ENCODE measurements at places on chromosomes 5 and 9.
A peak's percentile ranks its signal among the peaks of the same experiment; 100 is the strongest.

DNA sequence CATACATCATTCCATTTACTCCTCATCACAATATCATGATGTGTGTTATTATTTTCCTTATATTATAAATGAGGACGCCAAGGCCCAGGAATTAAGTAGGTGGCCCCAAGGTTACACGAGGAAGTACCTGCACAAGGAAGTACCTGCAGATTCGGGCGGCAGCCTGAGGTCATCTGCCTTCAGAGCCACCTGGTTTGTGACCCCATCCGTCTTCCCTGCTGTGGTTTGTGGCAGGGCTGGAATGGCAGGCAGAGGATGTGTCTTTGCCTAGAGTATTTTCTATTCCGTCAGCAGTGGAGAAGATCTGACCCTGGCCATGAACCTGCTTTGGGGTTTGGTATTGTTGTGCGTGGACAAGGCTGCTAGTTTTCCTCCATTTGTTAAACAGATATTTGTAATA is 59.7 kb downstream of the PDZD2 start:
- no peak for DNase-seq

DNA sequence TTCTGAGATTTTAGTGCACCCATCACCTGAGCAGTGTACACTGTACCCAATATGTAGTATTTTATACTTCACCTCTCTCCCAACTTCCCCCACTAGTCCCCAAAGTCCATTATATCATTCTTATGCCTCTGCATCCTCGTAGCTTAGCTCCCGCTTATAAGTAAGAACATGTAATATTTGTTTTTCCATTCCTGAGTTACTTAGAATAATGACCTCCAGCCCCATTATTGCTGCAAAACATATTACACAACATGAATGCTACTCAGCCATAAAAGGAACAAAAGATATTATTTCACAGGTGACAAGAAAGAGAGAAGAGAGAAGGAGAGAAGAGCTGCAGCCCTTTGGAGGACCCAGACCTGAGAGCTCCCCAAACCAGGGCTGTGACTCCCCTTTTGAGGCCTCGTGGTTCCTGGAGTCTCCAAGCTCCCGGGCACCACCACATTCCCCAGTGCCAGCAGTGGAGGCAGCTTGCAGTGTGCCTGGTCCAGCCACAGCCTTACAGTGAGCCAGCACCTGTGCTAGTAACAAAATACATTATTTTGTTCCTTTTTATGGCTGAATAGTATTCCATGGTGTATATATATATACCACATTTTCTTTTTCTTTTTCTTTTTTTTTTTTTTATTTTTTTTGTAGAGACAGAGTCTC is 194.5 kb upstream of the DAB2 start:
- no peak for DNase-seq

GRCh38 chr9:89597711-89598362 is 7.0 kb upstream of the GADD45G start:
- DNase-seq, result no peak

DNA sequence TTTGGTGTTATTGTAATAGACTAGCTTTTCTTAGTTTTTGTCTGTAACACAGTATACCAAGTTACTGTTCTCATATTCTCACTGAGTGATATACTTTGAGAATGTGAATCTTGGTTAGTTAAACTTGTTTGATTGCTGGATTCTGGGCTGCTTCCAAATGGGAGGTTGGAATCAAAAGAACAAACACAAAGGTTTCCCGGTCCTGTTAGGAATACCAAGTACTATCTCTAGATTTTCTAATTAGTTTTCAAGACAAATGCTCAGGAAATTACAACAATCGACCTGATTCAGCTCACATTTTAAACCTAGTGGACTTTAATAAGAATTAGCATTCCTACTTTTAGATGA is 244.3 kb downstream of the CSNK1G3 start:
- no peak for DNase-seq

GRCh38 chr5:60842871-60843385 is 1.1 kb downstream of the ELOVL7 start:
- DNase-seq, result no peak

- no peak for DNase-seq
Observed at GRCh38 chr5:174901336-174901735, 177.0 kb downstream of the MSX2 start.

DNA sequence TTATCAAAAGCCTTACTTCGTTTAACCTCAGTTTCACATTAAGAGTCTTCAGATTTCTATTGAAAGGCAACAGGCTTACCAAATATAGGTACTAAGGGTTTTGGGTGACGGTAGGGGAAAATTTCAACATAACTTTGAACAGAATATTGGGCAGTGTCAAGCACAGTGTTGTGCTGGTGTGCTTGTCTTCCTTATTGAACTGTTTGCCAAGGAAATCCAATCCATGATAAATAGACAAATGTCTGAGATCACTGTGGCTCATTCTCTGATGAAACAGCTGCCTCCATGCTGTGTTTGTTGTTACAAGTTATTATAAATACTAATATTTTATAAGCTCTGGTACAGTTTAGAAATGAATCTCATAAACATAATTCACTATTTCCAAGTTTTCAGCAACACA is 730.1 kb downstream of the NR2F1-AS1 start:
- no peak for DNase-seq

DNA sequence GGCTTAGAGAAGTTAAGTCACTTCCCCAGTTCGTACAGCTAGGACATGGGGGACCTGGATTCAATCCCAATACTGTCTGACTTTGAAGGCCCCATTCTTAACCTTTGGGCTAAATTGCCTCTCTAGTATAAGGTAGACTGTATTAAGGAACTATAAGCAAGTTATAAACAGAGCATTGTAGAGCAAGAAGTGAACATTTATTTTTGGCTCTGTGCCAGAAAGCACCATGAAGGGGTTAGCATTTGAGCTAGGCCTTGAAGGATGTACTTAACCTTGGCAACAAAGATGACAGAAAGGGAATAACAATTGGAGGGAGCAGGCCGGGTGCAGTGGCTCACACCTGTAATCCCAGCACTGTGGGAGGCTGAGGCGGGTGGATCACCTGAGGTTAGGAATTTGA is 32.8 kb downstream of the GALNT10 start:
- no peak for DNase-seq

DNA sequence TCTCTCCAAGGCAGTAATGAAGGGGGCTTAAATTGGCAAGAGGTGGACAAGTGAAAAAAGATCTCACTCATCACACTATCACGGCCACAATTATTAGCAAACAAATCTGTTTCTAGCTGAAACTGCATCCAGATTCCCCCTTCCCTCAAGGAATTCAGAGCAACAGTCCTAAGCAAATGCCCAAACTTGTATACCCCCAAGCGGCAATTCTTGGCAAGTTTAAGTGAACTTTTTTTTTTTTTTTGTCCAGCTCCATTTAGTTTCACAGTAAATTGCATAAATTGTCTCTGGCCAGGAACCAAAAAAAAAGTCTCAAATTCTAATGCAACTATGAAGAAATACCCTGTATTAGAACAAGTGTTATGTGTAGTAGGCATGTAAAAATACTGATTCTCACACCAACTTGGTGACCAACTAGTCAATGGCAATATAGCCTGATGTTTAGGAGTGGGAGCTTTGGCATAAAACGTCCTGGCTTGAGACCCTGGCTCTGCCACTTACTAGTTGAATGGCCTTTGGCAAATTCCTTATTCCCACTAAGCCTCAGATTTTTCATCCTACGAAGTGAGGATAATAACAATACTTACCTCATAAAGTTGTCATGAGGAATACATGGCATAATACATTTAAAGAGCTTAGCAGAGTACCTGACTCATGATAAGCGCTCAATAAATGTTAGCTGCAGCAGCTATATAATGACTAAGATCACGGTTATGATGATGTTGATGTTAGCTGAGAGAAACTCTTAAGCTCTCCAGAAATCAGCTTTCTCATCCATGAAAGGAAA is 193.2 kb downstream of the ADAMTSL1 start:
- DNase-seq, result no peak

DNA sequence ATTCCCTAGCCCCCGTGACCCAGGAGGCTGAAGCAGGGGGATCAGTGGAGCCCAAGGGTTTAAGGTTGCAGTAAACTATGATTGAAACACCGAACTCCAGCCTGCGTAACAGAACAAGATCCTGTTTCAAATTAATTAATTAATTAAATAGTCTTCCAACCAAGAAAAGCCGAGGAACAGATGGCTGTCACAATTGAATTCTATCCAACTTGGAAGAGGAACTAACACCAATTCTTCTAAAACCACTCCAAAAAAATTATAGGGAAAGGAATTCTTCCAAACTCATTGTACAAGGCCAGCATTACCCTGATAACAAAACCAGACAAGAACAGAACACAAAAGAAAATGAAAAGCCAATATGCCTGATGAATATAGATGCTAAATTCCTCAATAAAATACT is 43.4 kb upstream of the RGS7BP start:
- no peak for DNase-seq

GRCh38 chr5:172806897-172807672 is 27.0 kb upstream of the ERGIC1 start:
- DNase-seq, result peak; percentile 72

GRCh38 chr5:35032356-35032755 is 15.4 kb downstream of the AGXT2 start:
- no peak for DNase-seq

GRCh38 chr5:151178372-151178771 is 20.8 kb upstream of the ANXA6 start:
- DNase-seq, result no peak

DNA sequence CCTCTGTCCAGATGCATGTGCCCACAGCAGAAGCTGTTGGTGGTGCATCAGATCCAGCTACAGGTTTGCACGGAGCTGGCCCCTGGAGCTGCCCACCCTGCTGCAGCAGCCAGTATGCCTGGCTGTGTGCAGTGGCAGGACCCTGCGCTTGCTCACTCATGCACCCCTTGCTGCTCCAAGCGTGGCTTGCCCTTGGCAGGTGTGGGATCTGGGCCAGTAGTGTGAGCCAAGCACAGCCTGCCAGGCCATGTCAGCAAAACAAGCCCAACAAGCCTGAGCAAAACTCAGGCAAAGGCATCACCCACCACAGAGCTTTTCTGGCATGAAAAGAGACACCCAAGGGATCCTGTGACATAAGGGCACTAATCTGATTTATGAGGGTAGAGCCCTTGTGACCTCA is 18.3 kb upstream of the ECPAS start:
- no peak for DNase-seq

GRCh38 chr9:37104183-37104889 is 16.0 kb upstream of the ZCCHC7 start:
- DNase-seq, result no peak

DNA sequence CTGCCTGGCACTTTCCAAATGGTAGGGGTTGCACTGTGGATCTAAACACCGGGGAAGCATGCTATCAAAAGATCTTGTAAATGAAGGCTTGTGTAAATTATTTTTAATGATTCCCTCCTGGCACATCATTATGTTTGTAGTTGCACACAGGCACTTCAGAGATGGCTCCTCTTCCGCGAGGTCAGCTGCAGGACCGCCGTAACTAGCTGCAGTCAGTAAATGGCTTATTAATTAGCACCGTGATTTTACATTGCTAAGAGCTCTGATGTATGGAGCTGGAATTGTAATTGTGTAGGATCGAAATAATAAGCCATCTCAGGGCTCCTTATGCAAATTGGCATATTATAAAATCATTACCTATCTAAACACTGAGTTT is 397.6 kb upstream of the IRX1 start:
- no peak for DNase-seq

DNA sequence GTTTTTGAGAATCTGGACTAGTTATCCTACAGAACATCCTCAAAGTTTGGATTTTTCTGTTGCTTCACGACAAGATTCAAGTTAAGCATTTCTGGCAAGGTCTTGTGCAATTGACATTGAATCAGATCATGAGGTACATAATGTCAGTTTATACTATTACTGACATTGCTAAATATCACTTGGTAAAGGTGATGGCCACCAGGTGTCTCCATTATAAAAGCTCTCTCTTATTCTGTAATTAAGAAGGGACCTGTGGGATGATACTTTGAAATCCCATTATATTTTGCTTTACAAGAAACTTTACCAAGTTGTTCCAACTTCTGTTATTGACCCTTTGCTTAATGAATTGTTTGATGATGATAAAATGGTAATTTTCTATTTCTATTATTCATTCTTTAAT is 131.0 kb upstream of the ASTN2 start:
- DNase-seq, result no peak

DNA sequence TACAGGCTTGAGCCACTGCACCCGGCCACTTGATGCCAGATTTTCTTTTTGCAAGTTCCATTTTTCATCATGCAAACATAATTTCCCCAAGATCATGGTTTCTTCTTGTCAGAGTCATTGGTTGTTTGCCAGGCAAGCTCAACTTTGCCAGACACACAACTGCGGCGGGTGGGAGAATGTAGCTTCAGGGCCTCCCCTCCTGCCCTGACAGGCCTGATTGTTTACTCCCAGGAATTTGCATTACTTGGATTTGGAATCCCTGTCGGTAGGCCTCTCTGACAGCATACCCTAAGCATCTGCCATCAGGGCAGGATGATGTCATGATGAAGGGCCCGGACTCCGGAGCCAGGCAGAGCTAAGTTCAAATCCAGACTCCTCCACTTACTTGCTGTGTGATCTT is 15.1 kb downstream of the RPS14 start:
- no peak for DNase-seq

DNA sequence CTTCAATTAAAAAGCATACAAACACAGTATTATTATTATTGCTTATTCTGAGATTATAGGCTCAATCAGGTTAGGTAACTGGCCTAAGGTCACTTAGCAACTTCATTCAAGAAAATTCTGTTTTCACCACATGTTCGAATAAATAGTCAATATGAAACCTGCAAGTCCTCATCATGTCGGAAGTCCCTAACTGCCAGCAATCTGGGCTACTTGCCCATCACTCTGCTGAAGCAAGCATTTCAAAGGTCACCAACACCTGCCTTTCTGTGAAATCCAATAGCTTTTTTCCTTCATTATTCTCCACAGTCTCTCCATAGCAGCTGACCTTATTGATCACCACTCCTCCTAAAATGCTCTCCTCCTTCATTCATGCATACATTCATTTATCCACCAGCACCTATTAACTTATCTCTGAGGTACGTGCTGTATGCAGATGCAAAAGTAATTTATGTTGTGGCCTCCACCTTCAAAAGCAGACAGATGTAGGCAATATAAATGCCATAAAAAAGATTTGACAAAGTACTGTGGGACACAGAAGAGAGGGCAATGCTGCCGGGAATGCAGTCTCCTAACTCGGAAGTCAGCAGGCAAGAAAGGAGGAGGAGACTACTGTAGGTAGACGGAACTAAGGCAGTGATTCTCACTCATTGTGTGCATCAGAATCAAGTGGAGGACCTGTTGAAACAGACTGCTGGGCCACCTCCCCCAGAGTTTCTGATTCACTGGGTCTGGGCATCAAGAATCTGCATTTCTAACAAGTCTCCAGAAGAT is 310.9 kb downstream of the BNC2 start:
- DNase-seq, result no peak

DNA sequence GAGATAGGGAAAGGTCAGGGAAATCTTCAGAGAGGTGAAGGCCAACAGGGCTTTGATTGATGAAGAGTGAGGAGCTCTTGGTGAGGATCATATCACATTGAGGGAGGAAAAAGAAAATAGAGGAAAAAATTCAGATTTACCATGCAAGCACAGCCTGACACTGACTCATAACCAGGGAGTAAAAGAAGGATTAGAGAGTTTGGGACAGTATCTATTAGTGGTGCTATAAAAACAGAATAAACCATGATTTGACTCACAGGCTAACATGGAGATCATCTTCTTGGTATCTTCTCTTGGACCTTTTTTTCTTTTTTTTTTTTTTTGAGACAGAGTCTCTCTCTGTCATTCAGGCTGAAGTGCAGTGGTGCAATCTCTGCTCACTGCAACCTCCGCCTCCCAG is 44.4 kb downstream of the MUSK start:
- DNase-seq, result no peak
